ENCODE measurements at places on chromosomes 2 and 18.

GRCh38 chr18:27750014-27750413 is 426.9 kb downstream of the CDH2 start:
- DNase-seq: no peak

DNA sequence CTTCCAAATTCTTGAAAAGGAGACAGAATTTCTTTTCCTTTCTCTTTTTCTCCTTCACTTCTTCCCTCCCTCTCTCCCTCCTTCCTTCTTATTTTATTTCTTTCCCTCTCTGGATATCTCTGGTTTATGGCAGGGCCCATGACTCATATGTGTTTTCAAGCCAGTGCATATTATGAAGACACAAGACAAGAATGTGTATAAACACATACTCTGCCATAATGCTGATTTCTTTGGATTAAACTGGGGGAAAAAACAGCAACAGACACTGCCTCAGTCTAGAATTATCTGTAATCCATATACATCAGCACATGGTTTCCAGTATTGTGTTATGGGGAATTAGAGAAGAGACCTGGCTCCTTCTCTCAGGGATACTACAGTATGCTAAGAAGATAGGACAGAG is 82.8 kb upstream of the CPO start:
- no peak for DNase-seq

DNA sequence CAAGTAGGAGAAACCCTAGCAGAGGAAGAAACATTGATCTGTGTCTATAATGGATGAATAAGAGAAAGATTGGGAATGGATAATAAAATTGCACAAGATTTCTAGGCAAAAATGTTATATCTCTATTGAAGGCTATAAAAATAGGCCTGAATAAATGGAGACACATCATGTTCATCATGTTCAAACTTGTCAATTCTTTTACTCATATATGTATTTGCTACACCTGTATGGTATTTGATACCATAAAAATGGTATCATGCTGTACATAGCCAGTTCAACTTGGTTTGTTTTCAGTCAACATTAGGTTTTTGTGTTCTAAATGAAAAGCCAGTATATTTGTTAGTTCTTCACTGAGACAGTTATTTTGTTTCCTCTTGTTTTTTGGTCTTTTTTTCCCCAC is 132.2 kb upstream of the RNF152 start:
- no peak for DNase-seq

DNA sequence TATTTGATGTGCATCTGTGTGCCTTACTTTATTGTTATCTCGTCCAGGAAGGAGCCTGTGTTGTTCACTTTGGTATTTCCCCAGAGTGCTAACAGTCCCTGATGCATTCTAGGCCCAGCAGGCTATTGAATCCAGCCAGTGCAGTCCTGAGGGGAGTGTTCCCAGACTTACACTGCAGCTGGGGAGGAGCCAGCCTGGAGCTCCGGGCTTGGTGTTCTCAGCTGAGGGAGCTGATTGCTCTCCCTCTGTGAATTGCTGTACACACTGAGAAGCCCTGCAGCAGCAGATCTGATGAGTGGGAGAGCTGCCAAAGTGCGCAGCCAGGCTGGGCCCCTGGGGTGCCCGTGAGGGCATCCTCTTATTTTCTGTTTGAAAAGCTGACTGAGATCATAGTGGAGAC is 159.2 kb downstream of the GALNT3 start:
- DNase-seq: no peak

DNA sequence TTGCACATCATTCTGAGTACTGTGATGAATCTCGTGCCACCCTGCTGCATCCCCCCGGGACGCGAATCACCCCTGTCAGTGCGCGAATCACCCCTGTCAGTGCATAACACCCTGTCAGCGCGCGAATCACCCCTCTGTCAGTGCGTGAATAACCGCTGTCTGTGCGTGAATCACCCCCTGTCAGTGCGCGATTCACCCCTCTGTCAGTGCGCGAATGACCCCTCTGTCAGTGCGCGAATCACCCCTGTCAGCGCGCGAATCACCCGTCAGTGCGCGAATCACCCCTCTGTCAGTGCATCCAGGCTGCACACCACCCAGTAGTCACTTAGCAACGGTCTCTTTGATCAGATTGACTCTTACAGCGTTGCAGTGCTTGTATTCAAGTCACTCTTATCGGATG is 134.4 kb upstream of the TPO start:
- DNase-seq: no peak

GRCh38 chr2:2159336-2159735 is 171.7 kb downstream of the MYT1L start:
- DNase-seq: no peak

GRCh38 chr2:230715201-230715600 is 2.6 kb downstream of the CAB39 start:
- DNase-seq: no peak

DNA sequence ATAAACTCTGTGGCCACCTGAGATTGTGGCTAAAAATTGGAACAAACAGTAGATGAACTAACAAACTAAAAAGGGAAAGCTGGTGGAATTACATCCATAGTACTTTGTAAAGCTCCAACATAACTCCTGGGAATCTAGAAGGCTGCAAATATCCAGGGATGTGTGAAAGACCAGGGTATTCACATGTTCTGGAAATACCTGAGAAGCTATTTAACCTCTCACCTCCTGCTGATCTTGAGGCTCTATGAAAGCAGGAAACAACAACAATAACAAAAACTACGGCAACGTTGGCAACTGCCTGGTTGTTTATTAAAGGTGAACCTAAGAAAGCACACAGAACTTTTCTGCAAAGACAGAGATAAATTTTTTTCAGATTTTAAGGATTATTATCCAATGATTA is 171.3 kb downstream of the CCDC178 start:
- no peak for DNase-seq

- no peak for DNase-seq
These were observed 31.8 kb downstream of the ARHGAP25 start for GRCh38 chr2:68766376-68766845.

DNA sequence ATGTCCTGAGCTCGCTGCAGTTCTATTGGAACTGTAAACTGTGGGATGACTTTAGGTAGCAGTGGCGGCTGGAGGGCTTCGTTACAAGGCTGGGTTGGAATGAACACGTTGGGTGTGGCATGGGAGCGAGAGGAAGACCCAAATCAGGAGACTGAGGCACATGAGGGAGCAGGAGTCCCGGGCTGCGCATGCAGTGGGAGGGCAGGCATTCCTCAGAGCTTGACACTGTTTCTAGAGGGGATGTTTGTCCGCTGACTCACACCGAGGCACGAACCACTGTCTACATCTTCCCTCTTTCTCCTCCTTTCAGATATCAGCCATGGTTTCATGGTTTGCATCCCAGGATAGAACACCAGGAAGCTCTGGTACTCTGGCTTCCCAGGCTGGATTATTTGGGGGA is 40.6 kb upstream of the LAMA1 start:
- DNase-seq: no peak

GRCh38 chr2:268323-268722 is 3.6 kb downstream of the ACP1 start:
- no peak for DNase-seq

DNA sequence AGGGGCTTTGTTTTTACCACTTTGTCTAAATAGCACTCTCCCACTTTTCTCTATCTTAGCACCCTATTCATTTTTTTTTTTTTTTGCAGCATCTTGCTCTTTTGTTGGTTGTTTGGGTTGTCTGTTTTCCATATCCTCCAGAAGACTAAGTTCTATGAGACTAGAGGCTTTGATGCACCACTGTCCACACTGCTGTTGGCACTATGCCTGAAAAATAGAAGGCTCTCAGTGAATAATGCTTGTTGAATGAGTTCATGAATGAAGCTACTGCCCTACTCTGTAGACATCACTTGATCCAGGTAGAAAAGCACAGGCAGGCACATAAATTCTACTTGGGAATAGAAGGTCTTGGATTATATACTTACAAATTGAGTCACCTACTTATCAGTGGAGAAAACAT is 7.3 kb downstream of the IL1A start:
- DNase-seq: no peak

GRCh38 chr2:119943058-119943457 is 69.8 kb upstream of the EPB41L5 start:
- no peak for DNase-seq

DNA sequence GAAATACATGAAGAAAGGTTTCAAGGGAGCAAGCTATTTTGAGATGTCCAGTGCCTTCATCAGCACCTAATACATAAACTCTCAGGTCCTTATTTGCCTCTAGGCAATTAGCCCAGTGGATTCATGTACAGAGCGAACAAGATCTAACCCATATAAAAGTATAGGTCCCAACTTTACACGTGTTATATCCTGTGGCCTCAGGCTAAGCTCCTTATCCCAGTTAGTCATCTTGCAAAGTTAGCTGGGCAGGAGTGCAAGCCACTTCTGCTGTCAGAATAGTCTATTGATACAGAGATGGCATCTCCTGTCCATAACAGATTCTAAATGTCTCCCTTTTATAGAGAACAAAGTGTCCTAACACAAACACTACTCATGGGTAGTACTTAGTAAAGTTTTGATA is 203.9 kb upstream of the PIK3C3 start:
- no peak for DNase-seq

DNA sequence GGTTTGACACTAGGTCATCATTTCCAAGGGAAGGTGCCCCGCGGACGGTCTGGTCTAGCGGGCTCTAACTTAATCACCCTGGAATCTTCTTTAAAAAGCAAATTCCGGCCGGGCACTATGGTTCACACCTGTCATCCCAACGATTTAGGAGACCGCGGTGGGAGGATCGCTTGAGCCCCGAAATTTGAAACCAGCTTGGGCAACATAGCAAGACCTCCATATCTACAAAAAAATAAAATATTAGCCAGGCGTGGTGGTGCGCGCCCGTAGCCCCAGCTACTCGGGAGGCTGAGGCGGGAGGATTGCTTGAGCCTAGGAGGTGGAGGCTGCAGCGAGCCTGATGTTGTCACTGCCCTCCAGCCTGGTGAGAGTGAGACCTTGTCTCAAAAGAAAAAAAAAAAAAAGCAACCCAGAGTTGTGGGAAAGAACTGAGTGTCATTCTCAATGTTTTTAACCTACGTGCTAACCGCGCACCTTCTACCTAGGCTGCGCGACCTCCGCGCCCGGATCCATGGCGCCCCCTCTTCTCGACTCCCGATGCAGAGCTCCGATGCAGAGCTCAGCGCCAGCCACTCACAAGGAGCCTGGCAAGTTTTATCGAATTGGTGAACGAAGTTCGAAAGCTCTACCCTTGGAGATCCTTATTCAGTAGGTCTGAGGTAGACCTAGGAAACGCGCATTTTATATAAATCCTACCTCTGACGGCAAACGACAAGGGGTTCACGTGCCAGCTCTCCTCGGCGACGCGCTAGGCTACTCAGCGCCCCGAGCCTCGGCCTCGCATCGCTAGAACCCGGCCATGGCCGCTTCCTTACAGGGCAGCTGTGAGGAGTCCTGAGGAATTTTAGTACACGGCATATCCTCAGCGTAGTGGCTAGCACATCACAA is 888 bp upstream of the TWSG1 start:
- DNase-seq: no peak

- peak; percentile 48 for DNase-seq
These were observed 2.3 kb upstream of the MAB21L4 start for GRCh38 chr2:240898108-240898730.

- no peak for DNase-seq
These were observed 30.1 kb downstream of the CCDC74A start for GRCh38 chr2:131557558-131558321.

DNA sequence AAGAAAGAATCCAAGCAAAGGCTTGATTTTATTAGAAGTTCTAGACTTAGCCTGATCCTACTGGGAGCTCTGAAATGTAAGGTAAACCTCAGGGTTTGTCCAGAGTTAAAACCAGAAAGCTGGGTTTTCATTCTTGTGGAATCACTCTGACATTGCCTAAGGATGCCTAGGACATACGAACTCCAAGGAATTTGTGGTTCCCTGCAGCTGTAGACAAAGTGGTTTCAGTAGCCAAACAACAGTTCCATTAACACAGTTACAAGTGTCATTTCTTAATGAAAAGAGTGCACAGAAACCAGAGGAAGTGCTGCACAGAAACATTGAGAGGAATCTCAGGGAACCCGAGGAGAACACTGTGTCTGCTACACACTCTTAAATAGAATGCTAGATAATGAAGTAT is 221.4 kb upstream of the ST6GAL2 start:
- no peak for DNase-seq

DNA sequence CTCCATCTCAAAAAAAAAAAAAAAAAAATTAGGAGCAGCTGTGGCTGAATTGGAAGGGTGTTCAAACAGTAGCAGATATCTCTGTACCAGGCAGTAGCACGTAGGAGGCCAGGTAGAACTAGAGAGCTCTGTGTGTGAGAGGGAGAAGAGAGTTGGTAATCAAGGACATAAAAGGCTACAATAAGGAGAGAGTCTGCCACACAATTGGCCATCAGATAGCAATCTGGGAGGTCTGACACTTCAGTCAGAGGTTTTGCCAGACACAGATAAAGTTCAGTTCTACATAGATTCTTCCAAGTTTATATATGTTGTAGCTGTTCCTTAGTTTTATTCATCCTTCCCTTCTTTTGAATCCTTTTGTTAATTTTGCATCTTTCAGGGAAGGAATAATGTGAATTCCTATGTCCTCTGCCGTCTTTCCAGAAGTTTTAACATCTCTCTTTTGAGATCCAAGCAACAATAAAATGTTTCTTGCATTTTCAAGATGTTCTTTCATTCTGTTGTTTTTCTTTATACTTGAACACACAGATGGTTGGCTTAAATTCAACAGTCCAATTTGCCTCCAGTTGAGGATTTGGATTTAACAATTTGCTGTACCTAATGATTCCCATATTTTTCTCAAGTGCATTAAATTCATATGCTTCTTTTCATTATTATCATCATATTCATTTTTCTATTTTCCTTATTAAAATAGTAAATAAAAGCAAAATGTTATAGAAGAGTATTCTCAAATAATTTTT is 600.3 kb upstream of the GCFC2 start:
- no peak for DNase-seq

DNA sequence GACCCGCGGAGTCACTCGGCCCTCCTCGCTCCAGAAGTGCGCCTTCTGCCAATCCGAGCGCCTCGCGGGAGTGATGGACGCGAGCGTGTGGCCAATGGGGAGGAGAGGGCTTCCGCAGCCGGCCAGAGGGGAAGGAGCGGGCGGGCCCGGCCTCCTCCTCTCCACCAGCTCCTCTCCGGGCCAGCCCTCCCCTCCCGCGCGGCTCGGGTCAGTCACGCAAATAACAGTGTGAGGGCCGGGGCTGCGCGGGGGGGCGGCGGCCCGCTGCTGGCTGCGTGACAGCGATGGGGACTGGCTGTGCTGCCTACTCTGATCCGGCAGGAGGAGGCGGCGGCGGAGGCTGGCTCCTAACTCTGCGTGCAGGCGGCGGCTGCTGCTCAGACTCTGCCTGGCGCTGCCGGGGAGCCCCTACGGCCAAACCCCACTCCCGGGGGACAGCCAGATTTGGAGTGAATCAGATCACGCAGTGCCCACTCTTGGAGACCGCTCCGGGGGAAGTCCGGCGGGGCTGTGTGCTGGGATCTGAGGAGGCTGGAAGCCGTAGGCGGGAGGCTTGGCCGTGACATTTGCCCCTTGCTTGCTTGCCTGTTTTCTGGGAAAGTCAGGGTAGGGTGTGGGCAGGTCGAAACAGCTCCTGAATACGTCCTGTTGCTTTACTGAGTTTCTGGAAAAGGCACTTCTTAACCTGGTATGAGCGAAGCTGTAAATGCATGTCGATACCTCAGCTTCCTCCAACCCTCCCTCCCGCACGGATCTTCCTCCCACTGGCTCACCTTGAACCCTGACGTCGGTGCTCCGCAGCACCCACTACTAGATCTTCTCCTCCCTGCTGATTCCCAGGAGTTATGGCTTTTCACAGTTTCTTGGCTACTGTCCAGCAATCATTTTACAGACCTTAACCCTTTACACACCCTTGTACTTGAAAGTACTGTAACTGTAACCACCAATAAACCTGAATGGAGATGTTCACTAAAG is 97.9 kb upstream of the SERTAD2 start:
- DNase-seq: peak; percentile 99

Measured in kidney capillary endothelial cell (primary cell).